ENCODE measurements at places on chromosomes 5 and 9.
A peak's percentile ranks its signal among the peaks of the same experiment; 100 is the strongest.

DNA sequence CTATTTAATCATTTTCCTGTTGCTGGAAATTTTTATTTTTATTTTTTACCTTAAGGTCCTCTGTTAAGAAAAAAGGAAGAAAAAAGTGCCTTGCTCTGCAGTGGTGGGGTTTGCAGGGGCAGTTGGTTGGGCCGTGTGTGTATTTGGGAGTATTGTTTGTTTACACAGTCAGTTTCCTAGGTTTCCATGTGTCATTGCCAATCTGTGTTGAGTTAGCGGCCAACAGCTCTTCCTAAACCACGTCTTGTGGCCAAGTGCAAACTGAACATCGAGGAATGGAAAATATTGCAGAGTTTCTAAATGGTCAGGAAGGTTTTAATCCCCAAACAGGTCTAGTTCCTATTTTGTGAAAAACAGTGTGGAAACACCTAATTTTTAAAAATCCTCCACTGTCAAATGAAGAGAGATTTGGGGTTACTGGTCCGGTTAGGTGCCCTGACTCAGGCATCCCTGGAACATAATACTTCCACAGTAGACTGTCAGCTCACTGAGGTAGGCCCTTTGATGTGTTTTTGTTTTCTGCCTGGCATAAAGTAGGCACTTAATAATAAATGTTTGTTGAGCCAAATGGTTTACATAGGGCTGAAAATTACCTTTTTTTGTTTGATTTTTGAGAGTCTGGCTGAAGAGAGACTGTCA lies 37.0 kb downstream of the MAMDC2 start:
- peak; percentile 45 for DNase-seq

DNA sequence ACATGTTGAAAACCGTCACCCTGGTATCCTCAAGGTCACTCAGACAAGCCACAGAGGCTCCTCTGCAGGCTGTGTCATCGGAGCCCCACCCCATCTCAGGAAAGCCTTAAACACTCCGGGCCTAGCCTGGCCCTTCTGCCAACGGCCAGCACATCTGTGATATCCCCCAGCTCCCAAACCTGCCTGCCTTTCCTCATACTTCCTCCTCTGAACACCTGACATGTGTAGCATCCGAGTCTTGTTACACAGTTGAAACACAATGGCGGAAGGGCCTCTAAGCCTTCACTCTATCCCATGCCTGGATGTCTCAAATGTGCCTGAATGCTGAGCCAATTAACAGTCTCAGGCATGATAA lies 32.9 kb upstream of the TGFBR1 start:
- no peak for DNase-seq

DNA sequence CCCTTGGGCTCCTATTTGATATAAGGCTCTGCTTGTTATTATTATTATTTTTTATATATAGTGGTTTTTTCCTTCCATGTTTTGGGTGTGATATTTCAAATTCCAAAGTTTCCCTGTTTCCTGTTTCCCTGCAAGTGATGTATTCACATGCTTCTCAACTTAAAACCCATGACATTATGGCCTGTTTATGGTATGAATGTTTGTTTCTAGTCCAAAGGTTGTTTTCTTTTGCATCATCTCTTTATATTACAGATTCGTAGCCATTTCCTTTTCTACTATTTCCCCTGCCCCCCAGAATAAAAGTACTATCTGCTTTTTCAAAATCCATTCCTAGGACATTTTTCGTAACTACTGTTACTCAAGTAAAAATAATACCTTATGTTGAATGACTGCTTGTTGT lies 7.5 kb downstream of the SEMA6A start:
- no peak for DNase-seq

DNA sequence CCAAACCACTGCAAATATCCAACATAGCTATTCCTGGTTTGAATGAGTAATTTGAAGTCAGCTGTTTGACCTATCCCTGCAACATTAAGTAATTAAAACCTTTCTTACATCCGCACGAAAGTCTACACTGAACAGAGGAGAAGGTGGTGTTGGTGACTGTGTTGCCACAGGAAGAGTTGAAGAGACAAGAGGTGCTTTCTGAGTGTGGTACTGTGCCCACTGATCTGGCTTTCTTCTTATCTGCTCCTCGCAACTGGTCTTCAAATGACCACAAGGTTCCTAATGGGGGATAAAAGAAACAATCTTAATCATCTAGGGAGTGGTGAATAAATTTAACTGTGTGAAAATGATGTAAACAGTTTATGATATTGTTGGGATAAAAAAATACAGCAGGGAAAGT lies 29.4 kb upstream of the PDCL start:
- no peak for DNase-seq

GRCh38 chr5:107289030-107289714 lies 381.6 kb downstream of the EFNA5 start:
- DNase-seq: no peak

GRCh38 chr5:61159836-61160235 lies 2.4 kb downstream of the SMIM15 start:
- no peak for DNase-seq

GRCh38 chr9:133374612-133375115 lies 1.2 kb downstream of the SURF4 start:
- no peak for DNase-seq

- DNase-seq: no peak
Measured at GRCh38 chr9:93871286-93871685, 83.9 kb downstream of the BARX1 start.

GRCh38 chr9:126299706-126300276 lies 26.8 kb upstream of the MVB12B start:
- DNase-seq: no peak

GRCh38 chr5:114312658-114313057 lies 49.2 kb upstream of the KCNN2 start:
- no peak for DNase-seq

GRCh38 chr5:96783326-96783725 lies 24.4 kb downstream of the ERAP1 start:
- no peak for DNase-seq

DNA sequence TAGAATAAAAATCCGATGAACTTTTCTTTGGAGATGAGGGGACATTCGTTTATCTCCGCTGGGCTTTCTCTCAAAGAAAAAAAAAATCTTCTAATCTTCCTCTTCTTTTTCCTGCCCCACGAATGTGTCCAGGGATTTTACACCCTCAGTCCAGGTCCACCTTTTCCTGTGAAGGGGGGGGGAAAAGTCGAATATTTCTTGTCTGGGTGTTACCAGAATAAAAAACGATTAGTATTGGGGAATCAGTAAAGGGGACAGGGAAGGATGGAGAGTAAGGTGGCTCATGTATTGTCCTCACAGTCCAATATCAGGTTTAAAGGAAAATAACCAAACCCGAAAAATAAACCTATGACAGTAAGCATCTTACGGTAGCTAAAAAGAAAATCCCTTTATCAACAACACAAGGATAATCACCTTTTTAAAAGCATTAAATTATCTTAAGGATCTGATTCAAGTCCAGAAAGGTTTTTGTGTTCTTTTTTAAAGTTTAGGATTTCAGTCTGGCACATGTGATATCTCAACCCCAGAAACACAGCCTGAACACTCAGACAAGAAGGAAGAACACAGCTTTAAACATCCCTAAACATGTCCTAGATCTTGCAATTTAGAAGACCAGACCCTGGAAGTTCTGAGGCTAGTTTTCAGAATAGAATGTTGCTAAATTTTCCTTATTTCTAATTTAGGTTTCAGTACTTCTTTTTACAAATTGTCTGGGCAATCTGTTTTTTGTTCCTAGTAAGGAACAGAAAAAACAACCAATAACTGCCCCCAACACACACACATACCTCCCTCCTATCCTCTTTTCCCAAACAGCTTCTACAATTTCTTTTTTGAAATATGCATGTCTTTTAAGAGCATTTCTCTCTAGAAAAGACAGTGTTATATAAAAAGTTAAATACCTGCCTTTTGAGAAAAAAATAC lies 1.2 kb downstream of the ZNF608 start:
- DNase-seq: no peak

DNA sequence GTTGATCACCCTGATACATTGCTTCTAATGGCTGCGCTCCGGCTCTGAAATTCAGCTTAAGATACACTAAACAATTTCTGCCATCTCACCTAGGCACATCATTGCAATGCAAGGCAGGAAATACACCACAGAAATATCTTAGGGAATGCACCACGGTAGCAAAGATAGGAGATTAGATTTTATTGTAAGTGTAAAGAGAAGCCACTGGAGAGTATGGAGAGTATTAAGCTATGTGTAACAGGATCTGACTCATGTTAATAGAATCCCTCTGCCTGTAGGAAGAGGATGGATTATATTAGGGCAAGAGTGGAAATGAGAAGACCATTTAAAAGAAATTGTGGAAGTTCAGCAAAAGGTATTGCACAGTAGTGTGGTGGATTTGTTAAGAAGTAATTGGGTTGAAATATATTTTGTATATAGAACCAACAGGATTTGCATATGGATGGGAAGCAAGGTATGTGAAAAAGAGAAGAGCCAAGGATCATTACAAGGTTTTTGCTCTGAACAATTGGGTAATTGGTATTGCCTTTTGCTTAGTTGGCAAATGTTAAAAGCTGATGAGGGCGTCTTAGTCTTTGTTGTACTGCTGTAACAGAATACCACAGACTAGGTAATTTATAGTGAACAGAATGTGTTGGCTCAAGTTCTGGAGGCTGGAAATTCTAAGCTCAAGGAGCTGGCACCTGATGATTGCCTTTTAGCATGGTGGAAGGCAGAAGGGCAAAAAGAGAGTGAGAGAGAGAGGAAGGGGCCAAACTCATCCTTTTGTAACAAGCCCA lies 636.1 kb downstream of the PSAT1 start:
- DNase-seq: no peak

DNA sequence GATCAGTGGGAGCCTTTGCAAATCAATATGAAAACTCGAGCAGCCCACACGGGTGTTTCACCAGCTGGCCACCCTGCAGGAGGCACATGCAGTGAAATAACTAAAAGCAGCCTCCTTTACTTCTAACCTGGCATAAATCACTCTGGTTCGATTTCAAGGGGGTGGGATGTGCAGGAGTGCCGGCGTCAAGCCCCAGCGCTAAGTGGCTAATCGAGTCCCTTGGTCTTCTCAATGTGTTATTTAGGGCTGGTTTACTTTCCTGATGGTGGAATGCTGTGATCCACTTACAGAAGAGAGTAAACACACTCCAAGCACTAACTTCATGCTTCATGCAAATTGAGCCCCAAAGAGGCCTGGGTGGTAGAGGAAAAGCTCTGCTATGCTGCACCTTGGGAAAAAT lies 109.4 kb downstream of the TMEM174 start:
- DNase-seq: no peak

DNA sequence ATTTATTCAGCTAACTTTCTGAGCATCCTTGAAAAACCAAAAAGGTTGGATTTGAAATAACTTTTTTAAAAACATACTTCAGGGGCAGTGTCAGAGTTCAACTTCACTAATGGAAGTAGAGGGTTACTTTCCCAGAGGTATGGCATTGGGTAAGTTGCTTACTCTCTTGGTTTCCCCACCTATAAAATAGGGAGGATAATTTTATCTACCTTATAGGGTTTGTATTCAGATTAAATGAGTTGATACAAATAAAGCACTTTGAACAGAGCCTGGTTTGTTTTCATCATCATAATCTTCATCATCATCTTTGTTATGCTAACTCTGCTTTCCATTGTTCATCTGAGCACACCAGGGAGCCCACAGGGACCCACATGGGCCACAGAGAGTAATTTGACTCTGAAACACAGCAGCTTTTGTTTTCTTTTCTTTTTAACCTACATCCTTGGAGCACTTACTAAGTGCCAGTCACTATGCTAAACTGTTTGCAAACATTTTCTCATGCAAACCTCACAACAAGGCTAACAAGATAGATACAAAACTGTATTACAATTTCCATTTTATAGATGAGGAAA lies 179.1 kb upstream of the SLC24A2 start:
- no peak for DNase-seq

GRCh38 chr5:149948993-149949392 lies 4.4 kb upstream of the PDE6A start:
- no peak for DNase-seq

- no peak for DNase-seq
Measured at GRCh38 chr5:87784311-87784710, 371.6 kb upstream of the CCNH start.

- no peak for DNase-seq
Measured at GRCh38 chr5:1277781-1278180, 17.1 kb downstream of the TERT start.

DNA sequence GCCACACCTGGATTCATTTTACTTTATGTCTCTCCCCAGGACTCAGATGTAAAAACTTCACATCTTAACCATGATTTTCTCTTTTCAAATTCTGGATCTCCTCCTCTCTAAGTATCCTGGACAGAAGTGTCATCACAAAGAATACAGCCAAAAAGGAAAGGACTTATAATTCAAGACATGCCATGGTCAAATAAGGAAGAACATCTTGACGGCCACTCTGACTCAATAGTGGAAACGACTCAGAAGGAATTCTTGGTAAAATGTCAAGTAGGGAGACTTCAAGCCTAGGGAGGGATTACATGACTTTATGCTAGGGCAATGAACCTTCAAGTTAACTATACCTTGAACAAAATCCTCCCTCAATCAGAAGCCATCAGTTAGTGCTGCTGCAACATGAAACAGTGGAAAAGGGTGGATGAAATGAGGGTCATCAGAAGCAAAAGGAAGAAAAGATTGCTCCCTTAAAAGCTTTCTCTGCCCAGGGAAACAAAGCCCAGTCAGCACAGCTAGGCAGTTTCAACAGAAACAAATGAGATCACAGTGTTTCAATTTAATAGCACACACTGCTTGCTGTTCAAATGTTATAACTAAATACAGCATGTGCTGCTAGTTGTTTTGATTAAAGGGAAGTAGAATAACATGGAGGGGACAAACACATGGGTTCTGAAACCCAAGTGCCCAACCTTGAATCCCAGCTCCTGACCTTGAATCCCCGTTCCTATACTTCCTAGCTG lies 101.4 kb downstream of the LPAR1 start:
- peak; percentile 75 for DNase-seq

GRCh38 chr9:116208417-116209232 lies 55.0 kb downstream of the PAPPA start:
- DNase-seq: peak; percentile 57

DNA sequence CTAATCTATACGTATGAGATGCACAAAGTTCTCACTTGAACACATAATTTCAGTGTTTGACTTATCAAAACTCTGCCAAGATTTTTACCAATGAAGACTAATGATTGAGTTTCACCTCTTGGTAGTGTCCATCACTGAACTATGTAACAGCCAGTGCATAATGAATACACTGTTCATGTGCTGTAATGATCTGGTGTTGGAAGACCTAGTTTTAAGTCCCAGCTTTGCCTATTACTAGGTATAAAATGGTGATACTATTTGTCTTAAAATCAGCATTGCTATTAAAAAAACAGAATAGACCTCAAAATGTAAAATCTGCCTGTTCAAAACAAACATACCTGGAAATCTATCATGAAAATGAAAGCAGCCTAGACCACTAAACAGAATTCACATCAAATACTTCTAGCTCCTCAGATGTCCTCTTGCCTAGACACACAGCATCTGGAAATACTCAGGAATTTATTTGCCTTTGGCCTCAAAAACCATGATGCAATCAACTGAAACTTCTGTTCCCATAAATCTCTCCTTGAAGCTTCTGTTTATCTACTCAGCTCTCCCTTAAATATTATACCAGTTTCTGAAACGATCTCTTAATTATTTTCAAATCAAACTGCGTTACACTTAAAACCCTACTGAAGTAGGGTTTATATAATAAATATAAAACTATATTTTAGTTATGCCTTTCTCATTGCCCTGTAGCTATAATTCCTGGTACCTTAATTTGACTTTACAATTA lies 38.1 kb downstream of the MRPS27 start:
- DNase-seq: peak; percentile 79
